Body of pancreas (tissue), 4 donors: ENCODE measurements at places on chromosomes 13 and 19.
A peak's percentile ranks its signal among the peaks of the same experiment; 100 is the strongest.

- DNase-seq: no peak
These were observed 159.2 kb downstream of the TNFSF13B start for GRCh38 chr13:108428691-108429090.

- no peak for DNase-seq
These were observed 194.1 kb downstream of the TDRD3 start for GRCh38 chr13:60590800-60591747.

DNA sequence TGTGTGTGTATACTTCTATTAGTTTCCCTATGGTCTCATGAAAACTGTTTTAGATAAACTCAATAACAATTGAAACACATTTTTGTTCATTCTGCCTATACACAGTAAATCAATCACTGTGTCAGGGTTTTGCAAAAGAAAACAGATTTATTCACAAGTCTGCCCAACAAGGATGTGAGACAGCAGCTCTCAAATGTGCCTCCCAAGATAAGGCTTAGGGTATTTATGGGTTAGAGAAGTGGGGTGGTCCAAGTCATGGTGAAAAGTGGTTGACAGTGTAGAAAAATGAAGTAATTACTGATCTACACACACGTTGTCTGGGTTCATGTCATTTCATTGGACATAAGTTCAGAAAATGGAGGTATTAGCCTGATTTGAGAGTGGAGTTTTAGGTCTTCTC lies 844.6 kb downstream of the SLITRK6 start:
- DNase-seq: no peak

DNA sequence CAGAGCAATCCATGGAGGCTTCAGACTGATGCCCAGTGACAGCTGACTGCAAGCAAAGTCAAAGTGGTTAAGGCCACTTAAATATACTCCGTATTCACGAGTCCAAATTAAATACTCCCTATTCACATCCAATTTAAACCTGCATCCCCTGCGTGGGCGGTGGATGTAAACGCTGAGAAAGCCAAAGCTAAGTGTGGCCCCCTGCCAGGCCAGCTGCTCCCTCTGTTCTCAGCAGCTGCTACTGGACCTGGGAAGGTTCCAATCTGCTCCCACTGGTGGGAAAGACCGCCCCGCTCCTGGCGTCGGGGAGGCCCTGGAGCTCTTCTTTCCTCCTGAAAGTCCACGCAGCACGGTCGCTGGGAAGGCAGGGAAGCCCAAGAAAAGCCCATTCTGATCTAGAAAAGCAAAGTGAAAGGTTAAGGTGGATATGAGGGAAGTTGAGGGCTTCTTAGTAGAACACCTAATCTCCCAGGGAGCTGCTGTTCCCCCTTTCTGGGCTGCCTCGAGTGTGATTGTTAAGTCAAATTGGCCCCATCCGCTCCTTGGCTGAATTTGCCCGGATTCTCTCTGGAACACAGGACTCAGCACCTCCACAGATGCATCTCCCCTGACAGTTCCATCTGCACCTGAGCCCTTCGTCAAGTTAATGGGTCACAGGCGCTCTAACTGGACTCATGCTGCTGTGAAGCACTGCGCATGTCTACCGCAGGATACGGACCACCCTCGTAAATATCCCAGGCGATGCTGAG lies 205.5 kb downstream of the USP12 start:
- DNase-seq: peak; percentile 69

DNA sequence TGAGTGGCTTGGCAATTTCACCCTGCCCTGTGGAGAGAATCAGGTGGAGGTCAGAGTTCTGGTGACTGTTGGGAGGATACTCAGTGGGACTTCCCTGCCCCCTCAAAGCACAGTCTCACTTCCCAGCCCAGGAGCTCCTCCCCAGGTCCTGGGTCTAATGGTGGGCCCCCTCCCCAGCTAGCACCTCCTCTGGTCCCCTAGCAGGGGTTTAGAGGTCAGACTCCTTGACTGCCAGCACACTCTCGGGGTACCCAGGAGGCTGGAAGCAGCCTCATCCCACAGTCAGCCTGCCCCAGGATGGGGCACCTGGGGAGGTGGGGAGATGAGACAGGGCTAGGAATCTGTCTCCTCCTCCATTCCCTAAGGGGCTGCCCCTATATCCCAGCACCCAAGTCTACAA lies 65.2 kb downstream of the COLGALT1 start:
- DNase-seq: no peak

- no peak for DNase-seq
These were observed 12.6 kb downstream of the RTBDN start for GRCh38 chr19:12821761-12822160.

- DNase-seq: no peak
These were observed 78.6 kb downstream of the ABCC4 start for GRCh38 chr13:95222733-95223018.

DNA sequence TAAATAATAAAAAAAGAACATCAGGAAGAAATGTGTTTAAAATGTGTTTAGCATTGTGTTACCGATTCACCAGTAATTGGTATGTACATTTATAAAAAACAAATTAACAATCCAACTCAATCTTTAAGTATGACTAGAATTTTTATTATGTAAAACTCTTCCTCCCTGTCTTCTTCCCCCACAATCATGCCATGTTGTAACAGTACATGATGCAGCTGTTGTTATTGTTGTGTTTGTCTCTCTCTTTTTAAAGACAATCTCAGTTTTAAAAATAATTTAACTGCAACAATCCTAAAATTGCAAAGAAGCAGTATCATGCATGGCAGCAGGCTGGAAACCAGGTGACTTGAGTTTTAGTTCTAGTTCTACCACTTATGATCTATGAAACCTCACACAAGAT lies 180.2 kb downstream of the RGCC start:
- no peak for DNase-seq

DNA sequence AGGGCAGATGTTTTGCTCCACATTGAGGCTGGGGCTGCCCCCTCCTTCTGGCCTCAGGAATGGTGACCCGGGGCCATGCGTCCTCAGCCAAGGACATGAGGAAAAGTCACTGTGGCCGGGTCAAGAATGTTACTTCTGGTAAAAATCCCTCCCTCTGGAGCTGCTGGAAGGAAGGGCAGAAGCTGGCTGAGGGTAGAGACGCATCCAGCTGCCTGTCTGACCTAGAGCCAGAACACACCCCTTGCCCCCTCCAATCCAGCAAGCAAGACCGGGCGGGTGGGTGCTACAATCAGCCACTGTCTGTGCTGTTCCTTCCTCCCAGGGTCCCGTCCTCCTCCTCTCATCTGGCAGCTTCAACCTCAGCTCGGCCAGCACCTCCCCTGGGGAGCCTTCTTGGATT lies 59.0 kb downstream of the PTPRS start:
- DNase-seq: peak; percentile 44

- DNase-seq: no peak
These were observed 1.9 kb downstream of the JSRP1 start for GRCh38 chr19:2254064-2254872.

- no peak for DNase-seq
These were observed 2.1 kb upstream of the ATP1A3 start for GRCh38 chr19:41995959-41996797.

- no peak for DNase-seq
These were observed 384.7 kb downstream of the PCDH9 start for GRCh38 chr13:66845393-66845792.

- no peak for DNase-seq
These were observed 107.8 kb downstream of the RXFP2 start for GRCh38 chr13:31846961-31847752.

DNA sequence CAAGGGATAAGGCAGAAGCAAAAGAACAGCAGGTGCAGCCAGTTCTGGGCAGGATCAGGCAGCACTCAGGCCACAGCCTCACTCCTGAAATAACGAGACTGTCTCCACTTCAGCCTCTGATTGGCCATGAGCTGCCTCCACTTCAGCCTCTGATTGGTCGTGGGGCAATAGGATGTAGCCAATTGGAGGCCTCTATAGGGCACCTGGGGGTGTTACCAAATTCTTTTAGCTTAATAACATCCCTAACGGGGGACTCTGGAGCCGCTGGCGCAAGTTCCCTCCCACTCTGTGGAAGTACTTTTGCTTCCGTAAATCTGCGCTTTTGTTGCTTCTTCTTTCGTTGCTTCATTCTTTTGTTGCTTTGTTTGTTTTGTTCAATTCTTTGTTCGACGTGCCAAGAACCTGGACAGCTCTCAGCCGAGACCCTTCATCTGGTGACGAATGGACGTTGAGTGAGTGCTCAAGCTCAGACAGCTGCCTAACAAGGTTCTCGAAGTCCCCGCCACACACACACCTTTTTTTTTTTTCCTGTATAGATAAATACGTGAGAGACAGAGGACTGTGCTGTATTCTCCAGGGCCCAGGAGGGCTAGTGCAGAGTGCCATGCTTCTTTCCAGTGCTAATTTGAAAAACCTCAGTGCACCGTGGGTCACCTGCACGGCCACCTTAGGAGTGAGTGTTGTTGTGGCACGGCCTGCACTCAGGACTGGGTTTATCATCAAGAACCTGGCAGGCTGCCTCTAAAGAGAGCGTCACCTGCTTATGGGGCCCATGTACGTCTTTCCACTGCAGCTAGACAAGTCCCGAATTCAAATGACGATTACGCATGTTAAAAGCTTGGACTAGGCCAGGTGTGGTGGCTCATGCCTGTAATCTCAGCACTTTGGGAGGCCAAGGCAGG lies 32.0 kb upstream of the TUBGCP3 start:
- DNase-seq: no peak

- DNase-seq: no peak
These were observed 362.8 kb downstream of the NALCN start for GRCh38 chr13:101053301-101054093.

- no peak for DNase-seq
These were observed 19.7 kb downstream of the CLPTM1 start for GRCh38 chr19:44974857-44975256.

GRCh38 chr13:51920267-51920666 lies 58.5 kb downstream of the CCDC70 start:
- no peak for DNase-seq

DNA sequence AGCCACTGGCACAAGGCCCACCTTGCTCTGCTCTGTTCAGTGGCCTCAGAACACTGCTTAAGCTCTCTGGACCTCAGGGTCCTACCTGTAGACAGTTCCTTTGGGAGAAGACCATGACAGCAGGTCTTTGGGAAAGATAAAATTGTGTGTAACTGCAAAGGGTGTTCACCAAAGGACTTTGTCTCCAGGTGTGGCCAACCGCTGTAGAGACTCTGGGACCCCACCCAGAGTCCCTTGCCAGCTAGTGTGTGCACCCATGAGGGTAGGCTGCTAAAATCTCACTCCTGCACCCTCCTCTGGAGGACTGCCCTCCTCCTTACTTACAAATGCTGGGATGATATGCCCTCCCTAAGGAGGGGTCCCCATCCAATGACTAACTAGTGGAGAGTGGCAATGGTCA lies 211.2 kb downstream of the TSHZ3 start:
- DNase-seq: no peak

DNA sequence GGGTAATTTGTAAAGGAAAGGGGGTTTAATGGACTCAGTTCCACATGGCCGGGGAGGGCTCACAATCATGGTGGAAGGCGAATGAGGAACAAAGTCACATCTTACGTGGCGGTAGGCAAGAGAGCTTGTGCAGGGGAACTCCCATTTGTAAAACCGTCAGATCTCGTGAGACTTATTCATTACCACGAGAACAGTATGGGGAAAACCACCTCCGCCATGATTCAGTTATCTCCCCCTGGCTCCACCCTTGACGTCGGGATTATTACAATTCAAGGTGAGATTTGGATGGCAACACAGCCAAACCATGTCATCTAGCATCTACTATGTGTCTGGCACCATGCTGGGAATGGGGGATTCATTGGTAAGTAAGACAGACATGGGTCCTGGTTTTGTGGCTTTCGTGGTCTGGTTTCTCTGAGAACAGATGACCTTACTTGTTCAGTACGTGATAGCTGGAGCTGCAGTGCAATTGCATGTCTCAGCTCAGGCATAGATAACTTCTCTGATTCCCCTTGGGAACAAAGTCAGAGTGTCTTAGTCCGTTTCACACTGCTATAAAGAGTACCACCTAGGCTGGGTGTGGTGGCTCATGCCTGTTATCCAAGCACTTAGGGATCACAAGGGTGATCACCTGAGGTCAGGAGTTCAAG lies 8.3 kb downstream of the ZNF554 start:
- DNase-seq: no peak
